ENCODE measurements at places on chromosomes 12 and 14.

DNA sequence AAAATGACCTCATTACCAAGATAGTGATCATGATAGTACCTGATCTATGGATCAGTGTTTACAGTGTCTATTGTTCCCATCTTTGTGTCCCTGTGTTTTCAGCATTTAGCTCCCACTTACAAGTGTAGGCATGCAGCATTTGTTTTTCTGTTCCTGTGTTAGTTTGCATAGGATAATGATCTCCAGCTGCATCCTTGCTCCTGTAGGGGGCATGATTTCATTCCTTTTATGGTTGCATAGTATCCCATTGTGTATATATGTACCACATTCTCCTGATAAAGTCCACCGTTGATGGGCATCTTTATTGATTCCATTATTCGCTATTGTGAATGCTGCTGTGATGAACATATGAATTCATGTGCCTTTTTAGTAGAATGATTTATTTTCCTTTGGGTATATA, 215.4 kb upstream of the NAV3 start:
- no peak for DNase-seq

GRCh38 chr12:47980197-47980596, 16.8 kb downstream of the TMEM106C start:
- no peak for DNase-seq

- no peak for DNase-seq
These were observed 46.1 kb downstream of the FRMD6 start for GRCh38 chr14:51697848-51698247.

GRCh38 chr12:117466677-117467362, 105.4 kb upstream of the NOS1 start:
- no peak for DNase-seq

- DNase-seq, result peak; percentile 93
These were observed at the start of gene TIMELESS for GRCh38 chr12:56448860-56449621. Gene TIMELESS (minus strand): TSS chr12:56449426. CDS start chr12:56434170, 15,256 bp downstream.

DNA sequence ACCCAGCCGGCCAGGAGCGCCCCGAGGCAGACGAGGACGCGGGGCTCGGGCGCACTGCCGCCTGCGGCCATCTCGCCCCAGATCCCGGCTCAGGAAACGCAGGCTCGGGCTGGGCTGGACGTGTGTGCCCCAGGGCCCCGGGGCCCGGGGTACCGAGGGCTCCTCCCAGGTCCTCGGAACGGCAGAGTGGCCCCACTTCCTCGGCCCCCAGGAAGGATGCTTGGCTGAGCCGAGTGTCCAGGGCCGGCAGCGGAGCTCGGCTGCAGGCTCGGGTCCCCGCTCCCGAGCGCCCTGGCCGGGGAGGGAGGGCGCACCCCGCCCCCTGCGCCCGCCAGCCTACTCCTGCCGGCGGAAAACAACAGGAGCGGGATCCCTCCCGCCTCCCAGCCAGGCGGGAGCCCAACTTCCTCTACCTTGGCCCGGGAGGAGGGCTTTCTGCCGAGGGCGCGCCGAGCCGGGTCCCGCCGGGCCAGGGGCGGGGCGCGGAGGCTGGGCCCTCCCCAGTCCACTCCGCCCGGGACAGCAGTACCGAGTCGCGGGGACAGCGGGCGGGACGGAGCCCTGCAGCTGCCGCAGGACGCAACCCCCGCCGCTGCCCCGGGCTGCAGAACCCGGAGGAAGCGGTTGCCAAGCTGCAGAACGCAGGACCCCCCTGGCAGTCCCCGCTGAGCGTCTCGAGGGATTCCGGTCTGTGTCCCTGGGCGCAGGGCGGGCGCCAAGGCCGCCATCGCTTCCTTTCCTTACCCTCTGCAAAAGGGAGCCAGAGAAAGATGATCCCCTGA, at the start of gene VSIG10:
VSIG10 (minus strand) TSS at position 411 of the 782 bp plus-strand sequence; CDS start at position 71, 340 bp downstream.
- DNase-seq, result peak; percentile 77

DNA sequence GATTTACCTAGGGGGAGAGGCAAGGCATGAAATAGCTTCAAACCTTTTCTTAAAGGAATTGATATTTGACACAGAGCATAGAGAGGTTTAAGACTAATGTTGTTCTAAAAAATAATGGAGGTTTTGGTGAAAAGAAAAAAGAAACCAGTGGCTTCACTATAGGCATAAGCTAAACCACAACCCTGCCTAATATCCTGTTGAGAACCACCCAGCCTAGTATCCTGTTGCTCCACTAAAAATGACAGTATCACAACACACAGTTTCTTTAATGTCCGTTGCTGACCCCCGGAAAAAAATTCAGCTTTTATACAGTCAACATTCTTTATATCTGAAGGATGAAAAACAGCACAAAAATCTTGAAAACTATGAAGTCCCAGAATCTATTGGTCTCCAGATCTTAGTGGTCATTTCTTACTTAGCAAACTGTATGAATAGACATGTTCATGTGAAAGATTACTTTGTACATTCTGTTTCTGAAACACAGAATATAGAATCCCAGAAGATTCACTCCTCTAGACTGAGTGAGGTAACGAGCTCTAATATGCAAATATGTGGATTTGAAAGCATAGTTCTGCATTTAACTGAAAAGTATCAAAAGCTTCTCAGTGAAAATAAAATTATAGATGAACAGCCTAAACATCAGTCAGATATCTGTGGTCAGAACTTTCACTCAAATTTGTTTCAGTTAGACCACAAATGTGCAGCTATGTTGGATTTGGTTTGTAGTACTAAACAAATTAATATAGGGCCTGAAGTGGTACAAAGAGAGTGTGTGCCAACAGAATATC, 40.5 kb downstream of the GALC start:
- no peak for DNase-seq

GRCh38 chr12:42128327-42128726, 16.3 kb downstream of the GXYLT1 start:
- no peak for DNase-seq

GRCh38 chr14:60723116-60723906, 840 bp downstream of the SIX4 start:
- DNase-seq, result peak; percentile 68

GRCh38 chr14:66530526-66530925, 22.6 kb downstream of the GPHN start:
- DNase-seq, result no peak

DNA sequence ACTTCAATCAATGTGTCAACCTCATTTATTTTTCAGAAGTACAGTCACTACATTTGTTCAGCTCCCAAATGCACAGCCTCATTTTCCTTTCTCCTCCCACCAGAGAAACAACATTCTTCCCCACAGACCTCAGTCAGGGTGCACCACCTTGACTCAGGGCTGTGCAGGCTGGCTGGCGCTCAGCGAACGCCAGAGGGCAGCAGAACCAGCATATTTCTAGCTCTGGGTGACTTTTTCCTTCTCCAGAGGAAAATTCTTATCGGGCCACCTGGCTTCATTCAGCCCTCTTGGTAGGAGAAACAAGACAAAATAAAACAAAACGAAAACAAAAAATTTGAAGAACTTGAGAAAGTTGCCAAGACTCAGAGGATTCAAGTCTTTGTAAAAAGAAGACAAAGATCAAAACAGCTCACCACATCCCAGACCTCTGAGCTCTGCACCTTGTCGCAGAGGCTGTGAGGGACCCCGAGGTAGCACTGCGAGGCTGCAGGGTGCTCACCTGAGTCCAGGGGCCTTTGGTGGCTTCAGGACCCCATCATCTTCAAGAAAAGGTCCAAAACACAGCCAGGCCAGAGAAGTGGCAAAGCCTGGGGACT, 33.7 kb downstream of the PAH start:
- DNase-seq, result peak; percentile 78

DNA sequence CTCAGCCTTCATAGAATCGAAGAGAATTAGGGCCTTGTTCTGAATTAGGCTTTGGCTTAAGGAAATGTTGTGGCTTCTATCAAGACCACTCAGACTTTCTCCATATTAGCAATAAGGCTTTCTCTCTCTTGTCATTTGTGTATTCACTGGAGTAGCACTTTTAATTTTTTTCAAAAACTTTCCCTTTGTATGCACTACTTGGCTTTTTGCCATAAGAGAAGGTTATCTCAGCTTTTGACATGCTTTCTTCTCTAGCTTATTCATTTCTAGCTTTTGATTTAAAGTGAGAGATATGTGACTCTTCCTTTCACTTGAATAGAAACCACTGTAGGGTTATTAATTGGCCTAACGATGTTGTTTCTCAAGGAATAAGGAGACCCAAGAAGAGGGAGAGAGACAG, 244.2 kb downstream of the GPHN start:
- DNase-seq, result no peak

DNA sequence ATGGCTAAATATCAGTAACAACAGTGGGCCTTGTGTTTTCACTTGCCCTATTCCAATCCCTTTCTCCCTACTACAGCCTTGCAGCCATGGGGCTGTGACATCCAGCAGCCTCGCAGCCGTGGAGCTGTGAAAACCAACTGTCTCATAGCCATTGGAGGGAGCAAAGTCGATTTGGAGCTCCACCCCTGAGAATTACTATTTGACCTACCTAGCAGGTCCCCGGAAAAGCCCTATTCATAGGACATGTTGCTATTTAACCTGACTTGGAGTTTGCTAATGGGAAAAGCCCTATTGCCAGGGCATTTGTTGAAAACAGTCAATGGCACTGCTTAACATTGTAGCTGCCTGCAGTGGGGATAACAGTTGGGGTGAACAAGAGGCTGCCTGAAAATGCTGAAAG, 33.3 kb downstream of the ERG28 start:
- DNase-seq, result no peak

DNA sequence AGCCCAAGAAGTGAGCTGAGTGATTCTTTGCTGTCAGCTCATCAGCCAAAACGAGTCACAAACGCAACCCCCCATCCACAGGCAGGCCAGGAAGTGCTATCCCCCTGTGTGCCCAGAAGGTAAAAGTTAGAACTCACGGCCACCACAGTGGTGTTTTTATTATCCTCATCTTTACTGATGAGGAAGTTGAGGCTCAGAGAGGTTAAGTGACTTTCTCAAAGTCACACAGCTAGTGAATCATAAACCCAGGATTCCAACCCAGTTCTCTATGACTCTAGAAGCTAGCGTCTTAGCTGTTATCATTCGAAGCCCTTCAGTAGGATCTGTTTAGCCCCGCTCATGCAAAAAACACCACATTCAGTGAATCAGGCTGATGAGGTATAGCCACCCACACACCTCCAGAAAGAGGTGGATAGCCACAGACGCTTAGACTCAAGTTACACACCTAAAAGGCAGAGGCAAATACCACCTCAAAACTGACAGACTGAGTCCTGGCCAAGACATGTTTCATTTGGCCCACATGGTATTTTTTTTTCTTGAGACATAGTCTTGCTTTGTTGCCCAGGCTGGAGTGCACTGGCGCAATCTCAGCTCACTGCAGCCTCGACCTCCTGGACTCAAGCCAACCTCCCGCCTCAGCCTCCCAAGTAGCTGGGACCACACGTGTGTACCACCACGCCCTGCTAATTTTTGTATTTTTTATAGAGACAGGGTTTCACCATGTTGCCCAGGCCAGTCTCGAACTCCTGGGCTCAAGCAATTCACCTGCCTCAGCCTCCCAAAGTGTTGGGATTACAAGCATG, 100.7 kb downstream of the SCARB1 start:
- DNase-seq, result peak; percentile 78

Data from sciatic nerve (tissue), 2 donors.